ENCODE measurements at places on chromosomes 11 and 22.

DNA sequence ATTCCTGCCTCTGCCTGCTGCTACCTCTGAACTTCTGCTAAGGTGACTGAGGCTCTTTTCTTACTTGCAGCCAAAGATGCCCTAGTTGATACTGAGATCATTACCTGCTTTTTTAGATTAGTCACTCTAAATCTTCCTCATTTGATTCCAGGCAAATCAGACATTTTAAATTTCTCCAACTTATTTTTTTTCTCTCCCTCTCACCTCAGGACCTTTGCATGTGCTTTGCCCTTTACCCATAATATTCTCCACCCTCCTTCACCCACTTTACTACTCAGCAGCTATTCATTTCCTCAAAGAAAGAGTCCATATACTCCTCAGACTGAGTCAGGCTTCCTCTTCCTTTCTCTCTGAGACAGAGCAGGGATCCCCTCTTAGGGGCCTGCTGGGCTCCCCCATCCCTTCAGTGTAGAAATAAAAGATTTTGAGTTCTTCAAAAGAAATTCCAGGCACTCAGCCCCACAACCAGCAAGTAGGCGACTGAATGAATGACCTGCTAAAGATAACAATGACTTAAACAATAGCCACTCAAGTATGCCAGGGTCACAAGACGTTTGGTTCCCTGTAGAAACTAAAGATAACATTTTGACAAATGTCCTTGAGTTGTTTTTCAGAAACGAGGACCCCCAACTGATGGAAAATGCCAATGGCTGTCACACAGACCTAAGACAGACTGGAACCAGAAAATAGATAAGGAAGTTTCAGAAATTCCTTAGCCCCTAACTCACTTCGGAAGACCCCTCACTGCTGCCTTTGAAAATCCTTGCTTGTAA is 104.2 kb downstream of the MTNR1B start:
- DNase-seq = no peak

GRCh38 chr22:38017272-38017920 is 33.0 kb upstream of the SOX10 start:
- no peak for DNase-seq

DNA sequence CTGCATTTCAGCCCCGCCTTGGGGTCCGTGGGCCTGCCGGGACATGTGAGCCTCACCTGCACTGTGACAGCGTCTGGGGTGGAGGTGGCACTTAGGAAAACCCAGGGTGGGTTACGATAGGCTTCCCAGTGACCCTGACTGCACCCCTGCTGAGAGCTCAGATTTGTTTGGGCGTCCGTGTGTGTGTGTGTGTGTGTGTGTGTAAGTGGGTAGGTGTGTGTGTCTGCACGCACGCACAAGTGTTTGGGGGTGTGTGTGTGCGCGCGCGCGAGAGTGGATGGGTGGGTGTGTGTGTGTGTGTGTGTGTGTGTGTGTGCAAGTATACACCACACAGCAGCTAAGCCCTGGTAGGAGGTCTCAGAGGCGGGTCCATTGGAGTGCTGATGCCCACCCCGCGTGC is 12.1 kb upstream of the ARHGAP8 start:
- no peak for DNase-seq

GRCh38 chr11:1928470-1928890 is 9.0 kb downstream of the TNNT3 start:
- DNase-seq = no peak

DNA sequence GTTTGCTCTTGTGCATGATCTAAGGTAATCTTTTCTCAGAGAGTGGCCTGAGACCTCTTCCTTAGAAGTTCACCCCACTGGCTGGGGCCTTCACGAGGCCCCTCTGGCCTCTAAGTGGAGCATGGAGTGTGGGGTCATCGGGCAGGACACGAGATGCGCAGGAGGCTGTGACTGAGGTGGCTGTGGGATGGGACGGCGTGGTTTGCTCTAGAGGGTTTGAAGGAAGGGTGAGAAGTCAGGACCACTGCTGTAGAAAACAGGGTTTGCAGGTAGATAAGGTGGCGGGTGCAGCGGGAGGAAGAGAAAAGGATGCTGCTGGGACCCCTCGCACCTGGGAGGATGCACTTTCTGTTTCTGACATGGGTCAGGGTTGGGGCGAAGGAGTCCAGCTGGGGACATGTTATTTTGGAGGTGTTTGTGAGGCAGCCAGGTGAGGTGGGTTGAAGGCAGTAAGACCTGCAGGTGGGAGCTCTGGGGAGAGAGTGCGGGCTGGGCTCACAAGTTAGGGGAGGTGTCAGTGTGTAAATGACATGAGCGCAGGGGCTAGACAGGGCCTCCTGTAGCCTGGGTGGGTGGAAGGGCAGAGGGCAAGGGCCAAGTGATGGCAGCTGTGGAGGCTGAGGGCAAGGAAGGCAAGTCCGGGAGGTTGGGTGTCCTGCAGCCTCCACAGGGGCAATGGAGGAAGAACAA is 62.5 kb downstream of the KCNQ1 start:
- DNase-seq = no peak

GRCh38 chr22:27094633-27095308 is 437.4 kb downstream of the MIAT start:
- no peak for DNase-seq

DNA sequence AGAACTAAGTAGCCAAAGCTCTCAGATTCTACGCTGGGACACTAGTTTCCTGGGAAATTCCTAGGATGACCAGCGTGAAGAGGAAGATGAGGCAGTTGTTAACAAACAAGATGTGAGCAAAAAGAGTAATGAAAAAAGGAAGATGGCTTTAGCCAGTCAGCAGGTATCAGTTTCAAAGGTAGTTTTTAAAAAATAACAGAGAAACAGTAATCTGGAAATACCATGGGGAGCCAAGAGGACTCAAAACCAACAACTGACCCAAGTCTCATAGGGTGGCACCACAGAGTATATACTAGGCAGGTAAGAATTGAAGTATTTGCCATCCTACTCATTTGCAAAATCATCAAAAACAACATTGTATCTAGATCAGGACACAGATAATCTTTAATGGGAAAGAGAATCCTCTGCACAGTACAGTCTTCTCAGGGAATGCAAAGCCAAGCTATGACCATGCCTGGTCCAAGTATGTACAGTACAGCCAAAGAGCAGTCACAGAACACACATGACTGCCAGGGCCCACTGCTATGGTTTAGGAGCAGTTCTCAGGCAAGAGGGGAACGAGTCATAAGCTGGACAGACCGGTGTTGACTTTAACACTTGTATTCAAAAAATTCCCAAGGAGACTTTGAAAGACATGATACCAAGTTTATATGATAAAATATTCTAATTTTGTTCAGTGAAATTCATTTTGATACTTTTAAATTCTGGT is 20.6 kb downstream of the MSANTD4 start:
- DNase-seq = no peak

- no peak for DNase-seq
These were observed 9.1 kb downstream of the SELENOO start for GRCh38 chr22:50209893-50210292.

GRCh38 chr11:75077316-75077715 is 19.4 kb downstream of the OR2AT4 start:
- DNase-seq = no peak

GRCh38 chr11:79431535-79431934 is 9.3 kb downstream of the TENM4 start:
- no peak for DNase-seq

GRCh38 chr11:110984147-110984546 is 261.4 kb upstream of the POU2AF2 start:
- DNase-seq = no peak

DNA sequence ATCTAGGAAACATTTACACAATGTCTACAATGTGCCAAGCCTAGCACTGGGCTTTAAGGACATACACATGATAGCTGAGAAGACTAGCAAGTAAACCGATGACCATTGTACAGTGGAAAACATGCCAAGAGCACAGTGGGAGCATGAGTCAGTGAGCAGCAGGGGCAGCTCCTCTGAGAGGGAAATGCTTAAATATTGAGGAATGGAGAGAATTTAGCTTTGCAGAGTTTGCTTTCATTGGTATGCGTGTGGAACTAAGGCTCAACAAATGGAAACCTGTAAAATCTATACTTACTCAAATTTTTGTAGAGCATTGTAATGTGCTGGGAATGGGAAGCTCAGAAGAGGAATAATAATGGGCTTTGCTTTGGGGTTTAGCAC is 282.3 kb downstream of the ST3GAL4 start:
- DNase-seq = no peak

- no peak for DNase-seq
These were observed 15.6 kb downstream of the MOV10L1 start for GRCh38 chr22:50105208-50106100.

- DNase-seq = no peak
These were observed 20.0 kb upstream of the ZBTB16 start for GRCh38 chr11:114039551-114039950.

GRCh38 chr11:36035999-36036398 is 92.1 kb downstream of the LDLRAD3 start:
- DNase-seq = no peak

GRCh38 chr11:71558996-71559395 is 6.4 kb upstream of the KRTAP5-10 start:
- DNase-seq = no peak

- no peak for DNase-seq
These were observed 203.5 kb upstream of the E2F8 start for GRCh38 chr11:19444231-19444630.

- no peak for DNase-seq
These were observed 39.0 kb upstream of the CD44 start for GRCh38 chr11:35100013-35100383.

DNA sequence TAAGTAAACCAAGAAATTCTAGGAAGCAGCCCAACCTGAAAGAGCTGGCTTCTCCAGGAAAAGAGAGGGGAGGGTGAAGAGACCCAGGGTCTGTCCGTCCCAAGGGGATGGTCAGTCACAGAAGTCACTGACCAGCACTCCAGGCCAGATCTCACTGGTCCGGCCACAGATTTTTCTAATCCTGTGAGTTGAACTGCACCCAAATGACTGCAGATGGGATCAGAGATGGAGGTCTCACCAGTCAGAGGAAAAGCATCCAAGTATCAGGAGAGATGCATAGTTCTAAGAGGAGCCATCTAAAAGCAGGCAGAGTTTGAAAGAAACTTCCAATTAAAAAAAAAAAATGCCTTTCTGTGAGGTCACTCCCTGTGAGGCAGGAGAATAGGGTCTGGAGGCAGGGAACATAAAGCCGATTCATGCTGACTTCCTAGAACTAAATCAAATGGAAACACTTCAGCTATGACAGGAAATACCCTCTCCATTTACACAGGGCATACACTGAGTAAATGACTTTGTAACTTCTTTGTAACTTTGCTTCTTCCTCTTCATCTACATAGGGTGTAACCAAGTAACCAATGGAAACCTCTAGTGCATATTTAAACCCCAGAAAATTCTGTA is 144.5 kb downstream of the CCDC34 start:
- no peak for DNase-seq

- DNase-seq = no peak
These were observed 11.5 kb downstream of the TNKS1BP1 start for GRCh38 chr11:57313071-57313787.

DNA sequence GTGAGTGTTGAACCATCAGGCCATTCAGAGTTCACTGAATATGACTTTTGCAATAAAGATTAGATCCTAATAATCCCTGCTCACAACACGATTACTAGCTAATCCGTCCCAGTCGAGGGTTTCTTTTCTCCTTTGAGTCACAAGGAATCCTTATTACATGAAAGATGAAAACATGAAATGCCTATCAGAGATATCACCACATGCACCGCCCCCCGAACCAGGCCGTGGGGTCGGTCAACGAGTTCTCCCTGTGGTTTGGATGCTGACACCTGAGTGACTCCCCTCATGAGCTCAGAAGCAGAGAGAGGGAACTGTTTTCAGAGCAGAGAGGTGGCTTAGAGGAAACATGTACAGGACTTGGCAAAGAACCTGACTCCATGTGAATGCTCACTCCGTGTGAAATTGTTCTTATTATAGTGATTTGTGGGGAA is 263.3 kb downstream of the ETS1 start:
- no peak for DNase-seq

Measured in NCI-H187 (cell line).